ENCODE measurements at places on chromosomes 7 and 10.

GRCh38 chr7:98420966-98421612, 20.2 kb upstream of the BAIAP2L1 start:
- DNase-seq: peak; percentile 40

DNA sequence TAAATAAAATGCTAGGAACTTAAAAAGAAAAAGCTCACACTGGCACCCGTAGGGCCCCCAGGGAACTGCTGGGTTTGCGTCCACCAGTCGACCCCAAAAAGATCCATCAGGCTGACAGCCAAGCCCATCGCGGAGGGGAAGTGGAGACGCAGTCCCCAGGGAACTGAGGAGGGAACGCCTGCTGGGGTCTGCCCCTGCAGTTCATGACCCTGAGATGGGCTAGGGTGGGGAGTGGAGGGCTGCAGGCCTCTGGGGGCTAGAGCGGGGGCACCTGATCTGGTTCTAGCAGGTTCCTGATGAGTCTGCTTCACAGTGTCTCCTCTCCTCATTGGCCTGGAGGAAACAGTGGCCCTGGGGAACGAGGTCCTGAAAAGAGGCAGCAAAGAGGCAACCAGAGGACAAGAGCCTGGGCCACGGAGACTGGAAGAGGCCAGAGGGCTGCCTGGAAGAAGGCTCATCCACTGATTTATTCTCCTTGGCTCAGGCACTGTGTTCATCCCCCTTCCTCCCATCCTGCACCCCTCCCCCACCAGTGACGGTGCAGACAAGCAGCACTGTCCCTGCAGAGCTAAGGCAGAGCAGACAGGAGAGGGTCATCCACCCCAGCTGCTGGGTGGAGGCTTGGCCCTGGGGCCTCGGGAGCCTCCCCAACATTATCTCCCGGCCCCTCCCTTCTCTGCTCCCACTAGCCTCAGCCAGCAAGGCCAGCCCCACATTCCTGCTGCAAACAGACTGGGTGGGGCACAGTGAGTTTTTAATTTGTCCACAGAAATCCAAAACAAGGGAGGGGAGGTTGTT, 24.7 kb upstream of the HSPA12A start:
- no peak for DNase-seq

DNA sequence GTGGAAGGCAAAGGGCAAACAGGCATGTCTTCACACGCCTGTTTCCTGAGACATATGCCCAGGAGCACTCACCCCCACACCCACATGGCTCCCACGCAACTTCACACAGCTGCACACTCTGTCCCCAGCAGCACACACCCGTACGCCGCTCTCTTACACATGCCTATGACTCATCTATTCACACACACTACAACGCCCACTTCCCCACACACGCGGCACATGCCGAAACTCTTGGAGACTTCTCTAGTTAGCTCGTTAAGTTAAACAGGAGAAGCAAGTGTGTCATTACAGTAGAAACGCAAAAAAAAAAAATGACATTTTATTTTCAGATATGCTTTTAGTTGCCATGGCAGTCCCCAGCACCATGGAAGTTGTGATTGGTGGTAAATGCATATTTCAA, 6.7 kb downstream of the CALN1 start:
- peak; percentile 14 for DNase-seq

GRCh38 chr7:17126413-17127268, 171.8 kb upstream of the AHR start:
- DNase-seq: no peak

DNA sequence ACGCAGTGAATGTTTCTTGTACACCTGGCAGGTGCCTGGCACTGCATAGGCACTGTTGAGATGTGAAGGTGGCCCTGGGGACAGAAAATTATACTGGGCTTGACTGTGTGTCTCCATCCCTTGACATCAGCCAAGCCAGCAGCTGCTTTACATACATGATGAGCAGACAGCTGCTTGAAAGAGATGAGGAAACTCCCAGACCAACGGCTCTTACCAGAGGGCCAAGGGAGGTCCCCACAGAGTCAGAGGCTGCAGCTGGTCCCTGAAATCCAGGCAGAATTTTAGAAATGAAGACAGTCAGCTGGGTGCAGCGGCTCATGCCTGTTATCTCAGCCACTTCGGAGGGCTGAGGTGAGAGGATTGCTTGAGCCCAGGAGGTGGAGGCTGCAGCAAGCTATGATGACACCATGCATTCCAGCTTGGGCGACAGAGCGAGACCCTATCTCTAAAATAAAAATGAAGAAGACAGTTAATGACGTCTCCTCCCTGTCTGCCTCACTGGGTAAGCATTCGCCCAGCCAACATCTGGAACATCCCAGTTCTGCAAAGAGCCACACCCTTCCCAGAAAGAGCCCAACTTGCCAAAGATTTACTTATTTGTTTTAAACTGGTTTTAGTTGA, 17.6 kb downstream of the LIMK1 start:
- no peak for DNase-seq

DNA sequence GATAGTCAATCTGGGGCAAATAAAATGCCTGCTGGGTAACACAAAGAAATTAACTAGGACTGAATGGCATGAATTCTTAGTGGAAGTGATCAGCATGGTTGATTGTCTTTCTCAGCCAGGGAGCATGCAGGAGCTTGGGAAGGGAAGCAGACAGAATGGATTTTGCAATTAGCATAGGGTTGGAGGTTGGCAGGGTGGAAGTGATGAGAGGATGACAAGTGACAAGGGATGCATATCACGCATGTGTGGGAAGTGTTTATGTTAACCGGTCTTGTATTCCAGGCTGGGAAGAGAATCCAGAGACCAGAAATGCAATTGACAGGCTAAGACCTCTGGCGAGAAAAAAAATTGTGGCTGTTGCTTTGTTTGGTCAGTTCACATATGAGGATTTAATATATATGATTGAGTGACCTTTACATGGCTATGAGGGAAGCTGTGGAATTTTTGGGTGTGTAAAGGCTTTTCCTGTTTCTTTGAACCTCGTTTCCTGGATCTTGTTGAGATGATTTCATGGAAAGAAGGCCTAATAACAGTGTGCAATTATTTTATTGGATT, 8.3 kb downstream of the MDFIC start:
- no peak for DNase-seq

DNA sequence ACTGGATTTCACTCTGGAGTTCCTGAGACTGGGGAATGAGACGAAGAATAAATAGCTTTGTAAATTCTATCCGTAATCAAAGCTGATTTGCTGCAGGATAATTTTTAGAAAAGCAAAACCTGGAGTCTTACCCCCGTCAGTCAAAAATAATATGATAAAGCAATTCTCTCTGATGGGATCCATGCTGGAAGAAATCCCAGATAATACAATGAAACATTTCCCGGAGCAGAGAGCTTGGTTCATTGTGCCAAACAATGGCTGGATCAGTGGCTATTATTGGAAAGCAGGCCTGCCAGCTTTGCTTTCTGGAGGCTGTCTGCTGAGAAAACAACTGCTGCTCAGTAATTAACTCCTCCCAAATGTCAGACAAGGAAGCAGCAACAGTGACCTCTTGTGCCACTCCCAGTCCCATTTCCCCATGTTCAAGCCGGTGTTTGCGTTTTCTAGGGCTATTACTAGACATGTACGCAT, 609.4 kb upstream of the PCDH15 start:
- no peak for DNase-seq

DNA sequence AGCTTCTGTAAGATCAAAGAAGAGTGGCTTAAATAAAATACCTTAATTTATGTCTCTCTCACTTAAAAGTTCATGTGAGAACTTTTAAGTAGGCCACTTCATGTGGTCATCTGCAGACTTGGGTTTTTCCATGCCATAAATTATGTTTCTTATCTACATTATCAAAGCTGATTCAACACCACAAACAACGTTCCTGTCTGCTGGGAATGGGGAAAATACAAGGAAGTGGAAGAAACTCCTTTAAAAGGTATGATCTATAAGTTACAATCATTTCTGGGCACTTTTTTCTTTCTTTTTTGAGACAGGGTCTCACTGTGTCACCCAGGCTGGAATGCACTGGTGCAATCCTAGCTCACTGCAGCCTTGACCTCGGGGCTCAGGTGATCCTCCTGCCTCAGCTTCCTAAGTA, 16.9 kb upstream of the OTUD1 start:
- no peak for DNase-seq

GRCh38 chr10:32951111-32951510, 6.9 kb downstream of the ITGB1 start:
- no peak for DNase-seq

- DNase-seq: no peak
These were observed 202.2 kb downstream of the CACNA2D1 start for GRCh38 chr7:82241356-82241755.

GRCh38 chr7:42162560-42163325, 74.3 kb downstream of the GLI3 start:
- DNase-seq: no peak

GRCh38 chr7:157021871-157022680, 11.6 kb upstream of the MNX1 start:
- DNase-seq: no peak

DNA sequence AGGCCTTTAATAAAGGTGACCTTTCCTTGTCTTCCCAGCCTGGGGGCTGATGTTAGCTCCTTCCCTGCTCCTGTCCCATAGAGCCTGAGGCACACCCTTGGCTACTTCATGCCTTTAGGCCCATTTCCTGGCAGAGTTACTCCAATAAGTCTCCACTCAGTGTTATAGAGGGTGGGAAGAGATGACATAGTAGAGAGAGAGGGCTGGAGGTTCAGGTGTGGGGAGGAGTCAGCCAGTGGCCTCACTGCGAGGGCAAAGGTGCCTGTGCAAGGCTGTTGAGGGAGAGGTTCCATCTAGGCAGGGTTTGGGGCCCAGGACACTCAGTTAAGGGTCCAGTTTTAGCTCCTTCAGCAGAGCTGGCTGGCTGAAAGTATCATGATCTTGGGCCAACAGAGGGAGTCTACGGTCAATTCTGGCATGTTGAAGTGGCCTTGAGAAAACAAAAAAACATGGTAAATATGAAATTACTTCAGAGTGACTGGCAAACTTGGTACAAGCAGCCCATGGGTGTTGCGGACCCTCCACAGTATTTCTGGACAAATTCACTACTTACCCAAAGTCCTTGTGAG, 67.9 kb downstream of the ZNF783 start:
- no peak for DNase-seq

DNA sequence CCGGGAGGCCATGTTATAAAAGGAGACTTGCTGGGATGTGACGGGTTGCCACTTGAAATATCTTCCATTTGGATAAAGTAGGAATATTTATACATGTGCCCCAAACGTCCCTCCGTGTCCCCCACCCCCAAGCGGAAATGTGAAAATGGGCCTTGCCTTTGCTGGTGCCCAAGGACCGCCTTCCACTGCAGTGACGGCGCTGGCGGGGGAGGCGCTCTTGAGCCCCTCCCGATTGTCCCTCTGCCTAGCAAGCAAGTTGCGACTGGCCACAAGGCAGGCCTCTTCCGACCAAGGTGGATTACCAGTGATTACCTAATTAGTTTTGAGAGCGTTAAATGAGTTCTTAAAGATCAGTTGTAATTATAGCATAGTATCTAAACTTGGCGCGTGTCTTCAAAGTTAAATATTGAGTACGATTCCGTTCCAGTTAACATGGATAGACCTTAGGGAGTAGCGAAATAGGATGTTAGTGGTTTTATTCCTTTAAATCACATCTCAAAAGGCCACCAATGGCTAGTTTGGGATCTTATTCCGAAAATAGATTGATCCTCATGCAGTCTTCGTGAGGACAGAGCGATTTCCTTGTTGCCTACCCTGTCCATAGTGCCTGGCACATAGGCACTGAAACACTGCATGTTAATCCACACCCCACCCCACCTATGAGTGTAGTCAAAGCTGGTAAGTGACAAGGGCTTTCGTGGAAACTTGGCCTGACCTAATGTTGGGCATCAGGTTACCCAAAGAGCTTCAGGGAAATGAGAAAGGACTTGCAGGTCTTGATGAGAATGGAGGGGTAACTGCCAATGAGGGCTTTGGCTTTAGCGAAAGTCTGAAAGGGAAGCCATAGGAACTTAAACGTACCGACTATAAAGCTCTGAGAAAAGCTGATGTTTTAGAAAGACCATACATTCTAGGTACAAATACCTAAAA, 1.1 kb downstream of the PPIA start:
- peak; percentile 84 for DNase-seq

GRCh38 chr7:142618655-142619351, 130.5 kb upstream of the PRSS1 start:
- DNase-seq: no peak

DNA sequence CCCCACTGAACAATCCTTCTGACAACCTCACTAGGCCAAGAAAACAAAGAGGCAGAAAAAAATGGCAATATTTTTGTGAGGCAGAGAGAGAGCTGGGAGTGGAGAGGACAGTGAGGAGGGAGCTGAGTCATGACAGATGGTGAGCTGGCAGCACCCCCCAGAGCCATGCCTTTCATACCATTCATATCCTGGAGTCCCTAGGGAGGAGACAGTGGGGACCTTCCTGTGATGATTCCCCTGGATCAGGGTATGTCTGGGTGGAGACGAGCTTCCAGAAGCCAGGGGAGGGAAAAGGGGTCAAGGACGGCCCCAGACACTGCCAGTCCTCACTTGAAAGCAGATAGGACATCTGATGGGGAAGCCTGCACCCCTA, 160.5 kb downstream of the ADAM12 start:
- DNase-seq: no peak

DNA sequence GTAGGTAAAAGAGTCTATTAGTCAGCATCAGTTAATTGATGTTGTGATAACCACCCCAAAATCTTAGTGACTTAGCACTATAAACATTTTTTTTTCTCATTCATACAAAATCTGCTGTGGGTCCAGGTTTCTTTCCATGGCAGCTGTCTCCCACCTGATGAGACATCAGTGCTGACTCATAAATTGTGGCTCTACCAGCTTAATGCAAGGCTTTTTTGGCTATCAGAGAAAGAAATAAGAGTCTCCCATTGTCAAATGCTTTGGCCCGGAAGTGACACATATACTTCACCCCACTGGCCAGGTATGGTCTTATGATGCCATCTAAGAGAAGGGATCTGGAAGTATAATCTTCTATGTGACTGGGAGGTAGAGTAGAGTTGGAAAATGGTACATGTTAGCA, 14.5 kb downstream of the DNAJB9 start:
- DNase-seq: no peak

DNA sequence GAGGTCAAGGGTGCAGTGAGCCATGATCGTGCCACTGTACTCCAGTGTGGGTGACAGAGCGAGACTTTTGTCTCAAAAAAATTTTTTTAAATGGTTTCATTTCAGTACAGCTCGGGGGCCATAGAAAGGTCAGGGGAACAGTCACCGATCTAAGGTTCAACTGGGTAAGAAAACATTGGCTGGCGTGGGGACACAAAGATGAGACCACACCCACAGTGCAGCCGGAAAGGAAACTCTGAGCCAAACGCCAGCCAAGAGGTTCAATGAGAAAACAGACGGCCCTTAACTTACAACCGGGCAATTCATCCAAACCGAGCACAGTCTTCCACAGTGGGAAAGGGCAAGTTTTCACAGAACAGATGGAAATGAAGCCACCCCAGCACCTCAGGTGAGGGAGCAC, 65.1 kb downstream of the SLC37A3 start:
- no peak for DNase-seq
